ENCODE measurements at places on chromosomes 3 and 15. TPM values are rescaled to one million over a fixed set of nuclear protein-coding genes. Genes with fewer than 3 reads are reported as not detected.
A peak's percentile ranks its signal among the peaks of the same experiment; 100 is the strongest.

GRCh38 chr15:28128031-28128430, 28.9 kb upstream of the OCA2 start:
- peaks cover 4% of the 10 kb centered on the region for H3K36me3 ChIP-seq
- H3K4me1 ChIP-seq = no peaks in the 10 kb centered on the region
- H3K27me3 ChIP-seq = no peaks in the 10 kb centered on the region

- H3K27me3 ChIP-seq = no peaks in the 10 kb centered on the region
- no peaks in the 10 kb centered on the region for H3K36me3 ChIP-seq
- H3K4me3 ChIP-seq = no peak overlapping the region
- DNase-seq = no peak
Measured at GRCh38 chr3:16838561-16838960, 46.2 kb upstream of the PLCL2 start.

The SLC41A3 gene
- total RNA-seq = 101 TPM

The ECE2 gene
- total RNA-seq = not detected

GRCh38 chr3:4953119-4953518, 26.1 kb upstream of the BHLHE40 start:
- H3K4me1 ChIP-seq = no peaks in the 10 kb centered on the region
- H3K27ac ChIP-seq = no peak overlapping the region
- no peak overlapping the region for H3K4me3 ChIP-seq
- no peaks in the 10 kb centered on the region for H3K27me3 ChIP-seq
- no peak for DNase-seq

DNA sequence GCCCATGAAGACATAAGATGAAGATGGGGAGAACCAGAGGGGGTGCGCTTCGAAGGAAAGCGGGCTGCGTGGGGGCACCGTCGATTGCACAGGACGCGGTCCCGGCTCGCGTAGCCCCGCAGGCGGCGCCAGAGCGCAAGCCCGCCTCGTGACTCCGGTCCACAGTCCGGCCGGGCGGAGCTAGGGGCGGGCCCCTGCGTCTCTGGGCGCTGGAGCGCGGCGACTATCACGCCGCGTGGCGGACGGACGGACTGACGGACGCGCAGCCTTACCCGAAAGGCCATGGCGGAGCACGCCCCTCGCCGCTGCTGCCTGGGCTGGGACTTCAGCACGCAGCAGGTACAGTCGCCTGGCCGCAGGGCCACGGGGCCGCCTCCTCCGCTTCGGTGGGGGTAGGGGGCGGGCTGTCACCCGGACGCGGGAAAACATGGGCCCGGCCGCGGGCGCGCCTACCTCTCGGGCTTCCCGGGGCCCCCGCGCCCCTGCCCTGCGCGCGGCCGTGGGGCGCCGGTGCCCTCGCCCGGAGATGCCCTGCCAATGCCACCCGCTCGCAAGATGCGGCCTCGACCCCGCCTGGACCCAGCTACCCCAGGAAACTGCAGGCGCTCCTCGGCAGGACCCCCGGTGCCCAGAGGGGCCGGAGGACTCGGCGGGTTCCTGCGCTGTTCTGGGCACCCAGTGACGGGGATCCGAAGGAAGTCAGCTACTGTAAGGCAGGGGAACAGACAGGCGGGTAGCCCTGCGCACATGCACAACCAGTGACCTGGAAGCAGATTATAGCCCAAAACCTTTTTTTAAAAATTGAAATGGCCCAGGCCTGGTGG, at the start of gene XYLB:
Gene XYLB, plus strand, starts transcription at position 199 of the 824 bp plus-strand sequence. Its CDS starts 84 bp downstream, at position 283.
- no peak within 1 kb of the TSS for H3K4me3 ChIP-seq
- no peaks in the 10 kb centered on the region for H3K4me1 ChIP-seq
- H3K27ac ChIP-seq = peak within 1 kb of the TSS; percentile 54
- peaks cover 22% of the 10 kb centered on the region for H3K36me3 ChIP-seq

Measured in Calu3 (cell line).